ENCODE measurements at places on chromosomes 7 and 10.

- no peak for DNase-seq
Measured at GRCh38 chr7:103445228-103446048, 569 bp downstream of the SLC26A5 start.

GRCh38 chr10:7913126-7913872, 95.0 kb downstream of the TAF3 start:
- no peak for DNase-seq

GRCh38 chr10:58393317-58393716, 8.1 kb downstream of the TFAM start:
- no peak for DNase-seq

DNA sequence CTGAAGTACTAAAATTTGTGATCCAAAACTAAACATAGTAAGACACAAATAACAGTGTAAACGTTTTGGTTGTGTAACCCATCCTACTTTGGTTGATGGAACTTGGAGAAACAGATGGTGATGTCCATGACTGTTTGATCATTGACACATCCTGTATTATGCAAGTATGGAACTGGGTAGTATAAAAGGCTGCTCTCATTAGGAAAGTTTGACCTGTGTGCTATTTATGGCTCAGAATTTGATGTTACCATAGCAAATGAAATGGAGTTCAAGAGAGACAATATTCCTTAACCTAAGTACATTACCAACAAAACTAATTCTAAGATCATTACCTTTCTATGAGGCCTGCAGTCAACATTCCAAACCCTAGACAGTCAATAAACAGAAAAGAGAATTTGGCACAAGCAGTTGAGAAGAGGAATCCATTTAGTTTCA, 39.9 kb downstream of the DKK1 start:
- DNase-seq = no peak

DNA sequence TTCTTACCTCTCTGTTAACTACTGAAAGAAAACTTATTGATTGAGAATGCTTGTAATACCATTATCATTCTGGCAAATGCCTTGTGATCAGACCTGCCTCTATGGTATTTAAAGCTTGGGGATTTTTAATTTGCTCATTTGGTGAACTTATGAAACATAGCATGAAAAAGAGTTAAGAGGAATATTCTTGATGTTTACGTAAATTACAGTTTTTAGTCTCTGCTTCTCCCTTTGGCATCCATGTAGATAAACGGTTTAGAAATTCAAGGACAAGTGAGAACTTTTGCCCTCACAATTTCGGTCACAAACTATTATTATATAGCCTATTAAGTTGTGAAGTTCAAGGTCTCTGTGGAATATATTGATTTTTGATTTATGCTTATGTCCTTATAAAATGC, 11.2 kb upstream of the CELF2 start:
- DNase-seq = no peak

- no peak for DNase-seq
Measured at GRCh38 chr10:78515038-78515872, 481.6 kb downstream of the RPS24 start.

- no peak for DNase-seq
Measured at GRCh38 chr7:55244006-55244745, 121.0 kb upstream of the LANCL2 start.

- DNase-seq = no peak
Measured at GRCh38 chr10:25758041-25758457, 176.0 kb upstream of the MYO3A start.

DNA sequence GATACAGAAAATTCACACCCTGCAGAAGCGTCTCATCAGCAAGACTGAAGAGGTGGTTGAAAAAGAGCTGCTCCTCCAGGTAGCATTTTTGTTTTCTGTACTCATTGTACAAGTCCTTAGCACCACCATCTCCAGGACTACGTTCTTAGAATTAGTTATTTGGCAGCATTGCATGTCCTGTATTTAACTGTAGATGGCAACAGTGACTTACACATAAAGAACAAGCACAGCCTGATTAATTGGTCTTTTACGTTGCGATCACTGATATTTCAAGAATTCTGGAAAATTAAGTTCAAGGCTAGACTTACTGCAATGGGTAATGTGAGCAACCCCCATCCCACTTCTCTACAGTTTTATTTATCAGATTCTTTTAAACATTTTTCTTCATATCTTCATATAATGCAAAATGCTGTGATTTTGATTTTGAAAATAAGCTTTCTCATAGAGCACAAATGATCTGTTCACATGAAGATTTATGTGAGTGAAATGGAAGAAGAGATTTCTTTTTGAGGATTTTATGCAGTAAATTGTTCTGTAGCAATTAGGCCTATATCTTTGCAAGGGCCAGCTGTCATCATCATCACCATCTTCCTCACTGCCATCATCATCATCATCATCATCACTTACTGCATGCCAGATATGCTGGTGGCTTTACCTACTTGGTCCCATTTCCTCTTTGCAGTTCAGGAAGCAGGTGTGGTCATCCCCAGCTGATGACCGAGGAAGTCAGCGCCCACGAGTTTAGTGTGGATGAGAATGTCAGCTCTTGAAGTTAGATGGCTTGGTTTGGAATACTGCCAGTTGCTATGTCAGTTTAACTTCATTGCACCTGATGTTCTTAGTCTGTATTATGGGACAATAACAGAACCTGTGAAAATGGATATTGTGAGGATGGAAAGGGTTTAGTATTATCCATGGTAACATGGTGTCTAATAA, 53.4 kb downstream of the CFAP58 start:
- no peak for DNase-seq

GRCh38 chr7:2373124-2373556, 18.5 kb downstream of the EIF3B start:
- no peak for DNase-seq

DNA sequence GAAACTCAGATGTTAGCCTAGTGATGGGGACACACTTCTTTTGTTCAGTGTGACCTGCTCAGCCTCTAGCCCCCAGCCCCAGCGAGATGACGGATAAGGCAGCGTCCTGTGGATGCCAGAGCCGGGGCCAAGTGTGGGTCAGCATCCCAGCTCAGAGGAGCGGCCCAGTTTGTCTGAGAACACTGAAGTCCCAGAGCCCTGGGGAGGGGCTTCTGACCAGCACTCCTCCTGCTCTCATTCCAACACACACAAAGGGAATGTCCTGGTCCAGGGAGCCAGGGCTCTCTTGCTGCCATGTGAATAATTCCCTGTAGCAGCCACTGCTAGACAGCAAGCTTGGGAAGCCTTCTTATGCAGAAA, 4.5 kb upstream of the ATP6V0E2 start:
- no peak for DNase-seq

- no peak for DNase-seq
Measured at GRCh38 chr7:14324767-14325166, 335.3 kb upstream of the ETV1 start.

DNA sequence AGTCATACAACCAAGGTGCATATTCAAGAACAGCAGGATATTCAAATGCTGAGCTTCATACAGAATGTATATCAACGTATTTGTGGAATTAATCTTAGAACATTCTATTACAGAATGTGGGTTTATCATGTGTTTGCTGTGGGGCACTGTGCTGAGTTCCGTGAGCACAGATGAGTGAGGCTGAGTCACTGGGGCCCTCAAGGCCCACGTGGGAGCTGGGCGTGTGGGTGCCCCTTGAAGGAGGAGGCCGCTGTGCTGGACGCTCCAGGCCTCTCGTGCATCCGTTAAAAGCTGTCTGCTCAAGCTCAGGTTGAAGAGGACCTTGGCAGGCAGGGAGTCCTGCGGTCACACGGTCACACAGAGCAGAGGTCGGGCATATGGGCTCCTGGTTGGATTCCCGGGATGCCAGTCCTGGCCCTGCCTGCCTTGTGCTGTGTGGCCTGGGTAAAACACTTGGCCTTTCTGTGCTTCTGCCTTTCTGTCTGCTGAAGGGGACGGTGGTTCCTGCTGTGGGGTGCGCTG, 70.1 kb downstream of the GLRX3 start:
- no peak for DNase-seq
